ENCODE measurements at places on chromosomes 2 and 18. TPM values are rescaled to one million over a fixed set of nuclear protein-coding genes. Genes with fewer than 3 reads are reported as not detected.

The LYPD6 gene
- 2.9 TPM for total RNA-seq

The DNAJC5G gene
- total RNA-seq, result not detected

The IL1RL2 gene
- total RNA-seq, result 0.52 TPM

The STAM2 gene
- total RNA-seq, result 34.0 TPM

The NTSR2 gene
- total RNA-seq, result not detected

The CROCC2 gene
- not detected for total RNA-seq

The RAB6C gene
- total RNA-seq, result 0.52 TPM

The QPCT gene
- total RNA-seq, result 1.3 TPM

The DAW1 gene
- total RNA-seq, result not detected

The CCDC68 gene
- 13.0 TPM for total RNA-seq

The CRACDL gene
- total RNA-seq, result 14.8 TPM

GRCh38 chr2:136305517-136306192 lies 187.7 kb upstream of the CXCR4 start:
- DNase-seq, result no peak

GRCh38 chr2:238895891-238896600 lies 48.2 kb downstream of the TWIST2 start:
- DNase-seq, result peak; percentile 40

- peak; percentile 8 for DNase-seq
Measured at GRCh38 chr2:12452185-12452584, 264.6 kb upstream of the TRIB2 start.

GRCh38 chr2:136136931-136137330 lies 19.0 kb upstream of the CXCR4 start:
- DNase-seq, result no peak

DNA sequence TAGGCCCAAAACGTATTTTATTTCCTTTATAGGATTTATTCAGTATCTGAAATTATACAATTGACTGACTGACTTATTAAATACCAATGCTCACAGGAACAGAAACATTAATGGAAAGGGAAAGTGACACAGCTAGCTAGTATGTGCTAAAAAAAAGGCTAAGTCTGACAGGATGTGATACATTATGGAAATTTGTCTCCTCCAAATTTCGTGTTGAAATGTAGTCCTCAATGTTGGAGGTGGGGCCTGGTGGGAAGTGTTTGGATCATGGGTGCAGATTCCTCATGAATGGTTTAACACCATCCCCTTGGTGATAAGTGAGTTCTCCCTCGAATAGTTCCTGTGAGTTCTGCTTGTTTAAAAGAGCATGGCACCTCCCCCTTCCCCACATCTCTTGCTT lies 70.6 kb upstream of the WDR75 start:
- no peak for DNase-seq

- DNase-seq, result no peak
Measured at GRCh38 chr2:15638720-15639119, 47.1 kb downstream of the DDX1 start.

DNA sequence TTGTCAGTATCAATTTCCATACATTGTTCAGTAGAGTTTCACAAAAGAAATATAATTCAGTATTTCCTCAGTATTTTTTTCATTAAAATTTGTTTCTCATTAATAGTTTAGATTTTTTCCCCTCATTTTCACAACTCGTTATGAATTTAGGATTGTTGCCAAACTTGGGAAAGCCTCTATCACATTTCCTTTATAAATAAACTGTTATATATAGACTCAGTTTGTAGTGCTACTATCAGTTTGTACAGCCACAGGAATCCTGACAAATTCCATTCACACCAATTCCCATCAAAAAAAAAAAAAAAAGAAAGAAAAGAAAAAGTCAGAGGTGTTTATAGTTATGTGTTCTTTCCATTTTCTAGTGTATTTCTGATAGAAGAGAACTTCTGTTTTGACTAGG lies 123.3 kb upstream of the DCC start:
- no peak for DNase-seq

DNA sequence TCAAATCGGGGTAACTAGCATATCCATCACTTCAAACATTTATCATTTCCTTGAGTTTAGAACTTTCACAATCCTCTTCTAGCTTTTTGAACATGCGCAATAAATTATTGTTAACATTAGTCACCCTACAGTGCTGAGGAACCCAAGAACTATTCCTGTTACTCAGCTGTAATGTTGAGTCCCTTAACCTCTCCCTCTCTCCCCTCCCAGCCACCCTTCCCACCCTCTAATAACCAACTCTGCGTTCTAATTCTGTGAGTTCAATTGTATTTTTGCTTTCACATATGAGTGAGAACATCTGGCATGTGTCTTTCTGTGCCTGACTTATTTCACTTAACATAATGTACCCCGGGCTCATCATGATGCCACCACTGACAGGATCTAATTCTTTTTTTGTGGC lies 78.6 kb upstream of the RANBP2 start:
- no peak for DNase-seq

- no peak for DNase-seq
Measured at GRCh38 chr2:197372592-197372991, 62.0 kb upstream of the ANKRD44 start.

DNA sequence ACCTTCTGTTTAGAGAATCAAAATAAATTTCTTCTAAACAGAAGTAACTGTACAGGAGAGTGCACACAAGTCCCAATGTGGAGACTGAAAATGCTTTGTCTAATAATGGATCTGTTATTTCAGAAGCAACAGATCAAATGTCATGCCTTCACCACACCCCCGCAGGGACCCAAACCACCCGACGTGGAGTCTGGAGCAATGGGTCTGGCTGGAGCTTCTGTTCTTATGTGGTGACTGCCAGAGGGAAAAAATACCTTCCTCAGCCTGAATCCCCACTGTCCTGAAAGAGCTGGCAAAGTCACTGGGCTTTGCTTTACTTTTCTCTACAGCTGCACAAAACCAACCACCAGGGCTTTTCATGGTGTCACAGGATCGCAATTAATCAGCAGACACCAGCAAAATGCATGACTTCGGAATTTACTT lies 119.0 kb upstream of the ZFP36L2 start:
- DNase-seq, result no peak

- no peak for DNase-seq
Measured at GRCh38 chr18:65415098-65415497, 335.7 kb upstream of the CDH7 start.

- peak; percentile 63 for DNase-seq
Measured at GRCh38 chr2:8684878-8685696, 3.2 kb downstream of the ID2 start.

- DNase-seq, result peak; percentile 18
Measured at GRCh38 chr18:52288403-52289004, 51.5 kb upstream of the DCC start.

DNA sequence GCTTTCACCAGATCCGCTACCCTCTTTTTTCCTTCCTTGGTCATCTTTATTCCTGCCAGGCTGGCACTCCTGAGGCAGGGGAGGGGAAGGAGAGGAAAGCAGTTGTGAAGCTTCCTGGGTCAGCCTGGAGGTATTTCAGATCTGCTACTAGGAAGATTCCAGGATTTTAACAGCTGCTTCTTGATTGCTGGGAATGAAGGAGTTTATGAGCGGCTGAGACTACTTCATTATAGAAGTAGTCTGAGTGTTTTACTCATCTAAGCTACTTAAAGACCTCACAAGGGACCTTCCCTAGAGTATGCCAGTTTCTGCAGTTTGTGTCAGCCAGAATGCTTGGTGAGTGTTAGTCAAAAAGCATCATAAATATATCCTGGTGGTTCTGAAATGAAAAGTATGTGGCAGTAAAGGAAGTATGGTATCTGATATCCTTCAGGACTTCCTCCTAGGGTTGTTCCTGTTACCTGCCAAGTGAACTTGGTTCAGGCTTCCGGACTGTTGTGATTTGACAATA lies 1.9 kb downstream of the TANC1 start:
- no peak for DNase-seq

DNA sequence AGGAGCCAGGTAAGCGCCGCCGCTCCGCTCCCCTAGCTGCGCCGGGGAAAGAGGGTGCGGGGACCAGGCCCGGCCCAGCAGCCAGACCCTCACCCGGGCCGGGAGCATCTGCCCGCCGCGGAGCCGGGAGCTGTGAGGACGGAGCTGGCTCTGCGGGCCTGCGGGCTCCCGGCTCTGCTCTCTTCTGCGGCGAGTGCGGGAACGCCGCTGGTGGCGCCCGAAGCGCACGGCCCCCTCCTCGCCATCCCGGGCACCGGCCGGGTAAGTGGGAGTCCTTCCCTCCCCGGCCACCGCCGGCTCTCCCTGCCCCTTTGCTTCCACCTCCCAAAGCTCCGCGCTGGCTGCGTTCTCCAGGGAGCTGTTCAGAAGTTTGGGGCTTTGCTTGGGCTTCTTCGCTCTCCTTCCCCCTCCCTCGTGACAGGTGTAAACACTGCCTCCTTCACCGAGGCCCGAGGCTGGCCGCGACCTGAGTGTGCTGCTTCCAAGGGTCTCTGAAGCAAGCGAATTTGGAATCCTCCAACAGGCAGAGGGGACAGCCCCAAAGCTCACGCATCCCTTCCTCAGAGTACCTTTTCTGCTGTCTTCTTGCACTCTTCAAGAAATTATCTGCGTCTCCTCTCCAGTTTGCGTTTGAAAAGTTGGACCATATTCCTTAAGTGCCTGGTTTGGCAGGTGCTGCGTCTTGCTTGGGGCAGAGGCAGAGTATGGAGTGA lies 632 bp downstream of the AFTPH start:
- DNase-seq, result peak; percentile 30

- no peak for DNase-seq
Measured at GRCh38 chr2:127418300-127419111, at the start of gene PROC. Gene PROC (plus strand): TSS chr2:127418427. CDS start chr2:127419943, 1,516 bp downstream.

DNA sequence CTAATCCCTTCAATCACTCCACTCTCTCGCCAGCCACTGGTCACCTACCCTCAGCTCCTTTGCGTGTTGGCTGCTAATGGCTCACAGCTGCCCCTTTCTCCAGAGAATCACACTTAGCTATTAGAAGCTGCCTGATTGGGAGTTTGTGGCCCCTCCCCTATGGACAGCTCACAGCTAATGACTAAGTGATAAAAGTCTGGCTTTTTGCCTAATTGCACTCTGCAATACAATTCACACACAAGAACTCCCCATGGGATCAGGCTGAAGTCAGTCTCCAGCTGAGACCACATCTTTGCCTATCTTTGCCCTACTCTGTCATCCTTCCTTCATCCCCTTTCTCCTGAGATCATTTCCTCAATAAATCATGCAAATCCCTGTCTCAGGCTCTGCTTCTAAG lies 701.9 kb upstream of the RAB6C start:
- DNase-seq, result no peak

GRCh38 chr2:121075006-121075551 lies 209.9 kb downstream of the TFCP2L1 start:
- peak; percentile 42 for DNase-seq

DNA sequence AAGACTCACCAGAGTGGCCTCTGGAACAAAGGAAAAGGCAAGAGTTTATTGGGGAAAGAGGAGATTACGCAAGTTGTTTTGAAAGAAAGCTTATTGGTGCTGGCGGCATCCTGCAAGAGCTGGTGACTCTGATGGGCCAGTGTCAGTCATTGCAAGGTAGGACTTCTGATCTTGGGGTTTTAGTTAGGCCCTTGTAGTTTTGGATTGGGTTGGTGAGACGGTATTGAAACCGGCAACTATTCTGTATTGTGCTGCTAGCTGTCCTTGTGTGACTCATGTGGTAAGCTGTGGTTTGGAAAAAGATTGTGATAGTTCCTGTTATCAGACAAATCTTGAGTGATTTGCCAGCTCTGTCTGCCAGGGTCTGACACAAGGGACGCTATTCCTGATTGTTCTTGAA lies 159.1 kb upstream of the PIEZO2 start:
- no peak for DNase-seq

DNA sequence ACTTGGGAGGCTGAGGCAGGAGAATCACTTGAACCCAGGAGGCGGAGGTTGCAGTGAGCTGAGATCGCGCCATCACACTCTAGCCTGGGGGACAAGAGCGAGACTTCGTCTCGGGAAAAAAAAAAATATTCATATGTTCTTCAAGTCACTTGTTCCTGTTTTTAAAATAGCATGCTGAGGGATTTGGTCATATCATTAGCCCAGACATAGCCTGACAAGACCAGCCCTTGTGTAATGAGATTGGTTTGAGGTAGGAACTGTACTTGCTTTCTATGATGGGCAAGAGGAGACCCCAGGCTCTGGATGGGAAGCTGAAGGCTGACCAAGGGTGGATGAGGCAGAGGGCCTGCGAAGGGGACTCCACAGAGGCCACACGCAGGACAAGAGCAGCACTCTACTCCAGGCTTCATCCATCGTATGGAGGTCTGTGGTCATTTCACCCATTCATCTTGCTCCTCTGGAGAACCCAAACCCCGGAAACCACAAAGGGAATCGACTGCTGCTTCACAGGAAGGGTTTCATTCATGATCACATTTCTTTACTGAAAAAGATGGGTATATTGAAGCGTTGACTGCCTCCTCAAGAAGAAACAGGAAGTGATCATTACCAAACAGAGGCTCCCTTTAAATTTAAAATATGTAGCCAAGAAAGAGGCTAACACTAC lies 87.1 kb upstream of the ZNF397 start:
- DNase-seq, result no peak
